Upper lobe of left lung (tissue), 6 donors: ENCODE measurements at places on chromosomes 4 and X. TPM values are rescaled to one million over a fixed set of nuclear protein-coding genes. Genes with fewer than 3 reads are reported as not detected.

The SHOX gene
- not detected for total RNA-seq

The RAB9B gene
- total RNA-seq, result 0.84 TPM

The MAGIX gene
- 8.5 TPM for total RNA-seq

The IGFBP7 gene
- 705 TPM for total RNA-seq

The FRMD7 gene
- not detected for total RNA-seq

The CPZ gene
- total RNA-seq, result 1.5 TPM

The TNMD gene
- not detected for total RNA-seq

The ERCC6L gene
- not detected for total RNA-seq

The IBSP gene
- not detected for total RNA-seq

The ZNF718 gene
- 6.0 TPM for total RNA-seq

The MGAT4D gene
- total RNA-seq, result not detected

The ATRX gene
- 144 TPM for total RNA-seq

The SRPK3 gene
- total RNA-seq, result 0.22 TPM

The ZXDA gene
- 3.9 TPM for total RNA-seq

The SLIT2 gene
- total RNA-seq, result 47.2 TPM

The CNGA1 gene
- 0.20 TPM for total RNA-seq

The PRRG3 gene
- 4.1 TPM for total RNA-seq

GRCh38 chr4:142318280-142318679, 527.8 kb downstream of the INPP4B start:
- no peak for DNase-seq

DNA sequence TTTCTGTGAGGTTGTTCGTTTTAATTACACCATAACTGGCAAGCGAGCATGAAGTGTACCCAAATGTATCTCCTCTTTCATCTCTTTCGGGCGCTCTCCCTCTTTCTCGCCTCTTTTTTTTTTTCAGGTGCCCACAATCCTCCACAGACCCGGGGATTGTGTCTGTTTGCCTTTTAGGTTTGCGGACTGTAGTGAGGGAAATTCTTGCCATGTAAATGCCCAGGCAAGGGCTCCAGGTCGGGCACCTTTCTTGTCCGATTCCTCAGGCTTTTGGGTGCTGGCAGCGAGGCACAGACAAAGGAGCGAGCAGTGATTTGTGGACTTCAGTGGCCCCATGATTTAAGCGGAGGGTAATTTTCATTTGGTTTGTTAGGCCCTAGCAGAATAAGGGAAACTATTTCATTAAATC, 1.1 kb upstream of the PHOX2B start:
- DNase-seq, result no peak

DNA sequence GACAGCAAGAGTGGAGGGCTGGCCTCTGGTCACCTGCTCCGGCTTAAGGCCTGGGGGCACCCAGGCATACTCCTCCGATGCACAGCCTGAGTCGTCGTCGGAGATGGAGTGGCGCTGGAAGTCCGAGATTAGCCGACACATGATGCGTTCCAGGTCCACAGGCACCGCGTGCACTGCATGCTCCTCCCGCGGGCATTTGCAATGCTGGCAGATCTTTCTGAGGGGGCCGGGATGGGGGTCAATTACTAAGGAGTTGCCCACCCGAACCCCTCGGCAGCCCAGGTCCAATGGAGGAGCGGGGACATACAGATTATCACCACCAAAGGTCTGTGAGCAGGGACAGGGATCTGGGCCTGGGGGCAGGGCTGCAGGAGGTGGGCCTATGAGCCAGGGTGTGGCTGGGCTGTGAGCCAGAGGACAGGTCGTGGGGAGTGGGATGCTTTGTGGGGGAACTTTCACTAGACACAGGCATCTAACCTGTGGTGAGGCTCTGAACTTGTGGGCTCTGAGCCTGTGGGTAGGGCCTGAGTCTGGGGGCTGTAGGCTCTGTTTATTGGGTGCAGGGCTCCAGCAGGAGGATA, 2.4 kb downstream of the PRICKLE3 start:
- no peak for DNase-seq

- no peak for DNase-seq
Observed at GRCh38 chr4:185213877-185214276, 4.5 kb downstream of the SNX25 start.

GRCh38 chrX:71919886-71920285, 9.2 kb downstream of the NHSL2 start:
- no peak for DNase-seq

DNA sequence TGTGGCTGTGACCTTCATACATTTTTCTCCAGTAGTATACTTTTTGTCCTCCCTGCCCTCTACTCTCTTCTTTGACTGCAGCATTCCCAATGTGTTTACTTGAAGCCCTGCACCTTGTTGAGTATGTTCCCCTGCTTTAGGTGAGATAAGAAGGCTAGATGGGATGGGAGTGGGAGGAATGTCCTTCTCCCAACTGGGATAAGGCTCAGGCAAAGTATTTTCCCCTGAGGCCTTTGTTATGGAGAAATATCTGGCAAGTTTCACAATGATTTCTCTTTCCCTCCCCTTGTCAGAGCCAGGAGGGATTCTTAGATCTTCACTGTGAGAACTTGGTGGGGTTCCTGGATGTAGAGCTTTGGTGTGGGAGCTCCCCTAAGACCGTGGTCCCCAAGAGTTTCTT, 131.8 kb downstream of the CLCN5 start:
- no peak for DNase-seq

GRCh38 chr4:48575964-48576363, 85.9 kb downstream of the ZAR1 start:
- no peak for DNase-seq

- no peak for DNase-seq
Observed at GRCh38 chr4:128393101-128393704, 105.6 kb upstream of the PGRMC2 start.

GRCh38 chr4:165059386-165059785, 5.7 kb downstream of the TRIM75 start:
- no peak for DNase-seq

GRCh38 chr4:163554870-163555465, 60.5 kb downstream of the TMA16 start:
- DNase-seq, result no peak

DNA sequence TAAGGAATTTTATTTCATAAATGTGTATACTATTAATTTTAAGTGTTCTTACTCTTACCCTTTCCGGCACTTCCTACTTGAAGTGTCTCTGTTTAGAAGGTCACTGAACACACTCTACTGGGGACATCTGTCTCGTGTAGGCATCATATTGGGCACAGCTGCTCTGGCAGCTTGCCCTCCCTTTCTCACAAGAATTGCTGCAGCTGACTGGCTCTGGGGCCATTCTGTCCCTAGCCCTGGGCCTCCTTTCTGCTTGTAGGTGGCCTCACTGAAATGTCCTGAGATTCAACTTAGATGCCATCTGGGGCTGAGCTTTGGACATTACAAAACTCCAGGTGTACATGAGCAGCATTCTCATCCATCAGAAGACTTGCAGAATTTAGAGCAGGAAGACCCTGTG, 49.6 kb downstream of the SMAD1 start:
- no peak for DNase-seq

GRCh38 chr4:56078866-56079265, 130.1 kb downstream of the CEP135 start:
- no peak for DNase-seq

GRCh38 chrX:42691196-42691595, 86.8 kb downstream of the PPP1R2C start:
- no peak for DNase-seq

DNA sequence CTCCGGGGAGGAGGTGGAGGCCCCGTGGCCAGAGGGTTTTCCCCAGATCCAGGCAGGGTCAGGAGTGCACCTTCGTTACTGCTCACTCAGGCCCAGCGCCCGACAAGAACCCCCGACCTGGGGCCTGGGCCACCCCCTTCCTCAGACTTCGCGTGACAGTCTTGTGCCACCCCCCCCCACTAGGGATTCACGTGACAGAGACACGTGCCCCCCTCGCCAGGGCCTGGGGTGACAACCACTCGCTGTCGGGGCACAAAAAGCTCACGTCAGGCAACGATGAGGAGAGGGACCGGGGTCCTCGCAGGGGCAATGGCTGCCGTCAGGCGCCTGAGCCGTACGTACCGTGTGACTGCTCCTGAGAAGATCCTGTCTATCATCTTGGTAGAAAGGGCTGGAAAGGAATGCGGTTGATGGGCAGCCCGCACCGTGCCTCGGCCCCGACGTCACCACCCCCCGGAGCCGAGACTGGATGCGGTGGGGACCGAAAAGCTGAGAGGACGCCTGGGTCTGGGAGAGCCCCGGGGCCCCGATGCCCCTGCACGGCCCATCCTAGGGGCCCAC, 23.0 kb upstream of the GTPBP6 start:
- peak; percentile 68 for DNase-seq

GRCh38 chr4:1235381-1236102, 13.4 kb downstream of the CTBP1 start:
- DNase-seq, result peak; percentile 50

- no peak for DNase-seq
Observed at GRCh38 chrX:110743679-110744340, 51.8 kb downstream of the CHRDL1 start.

- DNase-seq, result no peak
Observed at GRCh38 chr4:148057516-148057915, 325.6 kb downstream of the ARHGAP10 start.

- DNase-seq, result no peak
Observed at GRCh38 chr4:1852904-1853623, 2.9 kb downstream of the LETM1 start.

DNA sequence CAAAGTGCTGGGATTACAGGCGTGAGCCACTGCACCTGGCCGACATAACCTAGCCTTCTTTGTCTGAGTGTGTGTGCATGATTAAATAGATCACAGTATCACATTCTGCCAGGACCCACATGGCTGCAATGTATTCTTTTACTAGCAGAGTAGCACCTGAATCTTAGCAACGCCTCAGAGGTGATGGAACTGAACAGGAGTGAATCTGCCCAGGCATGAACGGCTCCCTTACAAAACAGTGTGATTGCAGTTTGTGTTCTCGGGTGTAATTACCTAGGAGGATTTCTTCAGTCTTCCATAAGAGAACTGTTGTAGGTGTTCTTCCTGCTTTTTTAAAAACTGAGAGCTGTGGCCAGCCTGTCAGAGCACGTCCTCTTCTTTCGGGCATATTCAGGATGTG, 122.7 kb upstream of the STS start:
- DNase-seq, result no peak

GRCh38 chr4:38008571-38009021, 48.4 kb downstream of the PTTG2 start:
- no peak for DNase-seq

DNA sequence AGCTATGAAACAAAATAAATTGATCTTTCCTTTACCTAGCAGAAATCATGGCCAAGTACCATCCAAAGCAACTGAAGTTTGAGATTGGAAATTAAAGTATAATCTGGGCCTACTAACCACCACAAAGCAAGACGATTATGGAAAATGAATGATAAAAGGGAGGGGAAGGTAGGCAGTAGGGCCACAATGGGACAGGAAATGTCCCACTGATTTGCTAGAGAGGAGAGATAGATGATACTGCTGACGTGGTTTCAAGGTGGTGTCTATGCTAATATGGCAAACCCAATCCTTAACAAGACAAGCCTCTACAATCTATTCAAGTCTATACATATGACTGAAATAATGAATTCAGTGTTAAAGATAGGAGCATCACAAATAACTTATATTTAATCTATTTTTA, 6.1 kb downstream of the TMPRSS11F start:
- no peak for DNase-seq

- no peak for DNase-seq
Observed at GRCh38 chr4:53608242-53608641, 17.0 kb upstream of the LNX1 start.

- no peak for DNase-seq
Observed at GRCh38 chrX:125319646-125320521, at the start of gene TEX13C. Gene TEX13C (plus strand): TSS chrX:125319871. CDS start chrX:125320120, 249 bp downstream.

DNA sequence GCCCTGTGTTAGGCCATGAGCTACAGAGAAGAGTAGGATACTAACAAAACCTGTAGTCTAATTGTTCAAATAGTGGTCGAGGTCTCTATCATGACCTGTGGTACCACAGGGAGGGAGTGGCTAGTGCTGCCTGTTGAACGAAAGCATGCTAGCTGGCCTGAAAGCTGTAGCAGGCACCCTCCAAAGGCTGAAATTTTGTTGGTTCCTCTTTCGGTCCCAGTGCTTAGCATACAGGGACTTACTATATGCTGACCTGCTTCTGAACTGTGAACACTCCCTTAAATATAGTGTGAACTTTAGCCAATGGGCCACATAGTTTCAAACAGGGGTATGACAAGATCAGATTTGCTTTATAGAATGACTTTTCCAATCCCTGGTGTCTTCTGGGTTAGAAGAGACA, 113.4 kb downstream of the PJA1 start:
- no peak for DNase-seq

- no peak for DNase-seq
Observed at GRCh38 chr4:122090989-122091388, 61.1 kb upstream of the BLTP1 start.

- DNase-seq, result no peak
Observed at GRCh38 chrX:133495464-133496391, 80.4 kb upstream of the GPC4 start.

- no peak for DNase-seq
Observed at GRCh38 chr4:82588771-82589270, 27.0 kb upstream of the TMEM150C start.

- peak; percentile 21 for DNase-seq
Observed at GRCh38 chrX:64975491-64975890, 759 bp downstream of the ZC4H2 start.

- DNase-seq, result peak; percentile 60
Observed at GRCh38 chrX:9329056-9329455, 135.8 kb upstream of the TBL1X start.

- no peak for DNase-seq
Observed at GRCh38 chr4:108035691-108036090, 46.0 kb downstream of the HADH start.

- no peak for DNase-seq
Observed at GRCh38 chrX:103171353-103171752, 43.6 kb upstream of the BEX4 start.

- no peak for DNase-seq
Observed at GRCh38 chr4:76545226-76545884, 110.3 kb downstream of the SHROOM3 start.
